ENCODE measurements at places on chromosomes 6 and 20.

GRCh38 chr6:154441995-154442310 is 68.5 kb downstream of the CNKSR3 start:
- DNase-seq = no peak

DNA sequence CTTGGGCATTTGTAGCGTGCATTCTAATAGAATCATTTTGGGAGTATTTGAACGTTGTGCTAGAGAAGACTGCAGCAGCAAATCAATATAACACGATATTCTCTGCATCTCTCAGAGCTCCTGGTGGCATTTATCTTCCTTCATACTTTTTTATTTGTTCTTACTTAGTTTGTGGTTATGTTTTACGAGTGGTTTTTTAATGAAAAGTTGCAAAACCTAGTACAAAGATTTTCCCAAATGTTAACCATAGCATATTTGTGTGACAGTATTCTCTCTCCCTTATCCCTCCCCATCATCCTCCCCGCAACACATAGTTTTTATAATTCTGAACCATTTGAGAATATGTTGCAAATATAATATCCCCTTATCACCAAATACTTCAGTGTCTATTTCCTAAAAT is 50.4 kb downstream of the JARID2 start:
- DNase-seq = no peak

GRCh38 chr6:157556144-157556645 is 175.2 kb downstream of the ZDHHC14 start:
- no peak for DNase-seq

DNA sequence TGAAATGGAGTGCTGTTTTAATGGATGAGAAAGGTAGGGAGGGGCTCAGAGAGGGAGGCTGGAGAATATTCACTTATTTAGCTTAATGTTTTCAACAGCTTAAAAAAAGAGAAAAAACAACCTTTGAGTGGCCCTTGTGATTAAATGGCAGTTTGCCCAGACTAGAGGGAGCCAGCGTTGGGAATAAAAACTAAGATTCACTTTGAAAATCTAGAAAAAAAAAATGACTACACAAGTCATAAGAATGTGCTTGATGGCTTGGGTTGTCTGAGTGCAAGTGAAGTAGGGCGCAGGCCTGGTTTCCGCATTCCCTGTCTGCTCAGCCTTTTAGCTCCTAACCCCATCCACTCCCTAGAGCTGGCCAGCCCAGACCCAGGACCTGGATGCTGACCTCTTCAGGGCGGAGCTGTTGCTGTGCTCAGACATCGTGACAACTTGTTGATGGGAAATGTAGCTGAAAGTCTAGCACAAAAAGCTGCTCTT is 28.9 kb downstream of the UTRN start:
- DNase-seq = no peak

GRCh38 chr6:168212362-168212761 is 107.2 kb downstream of the DACT2 start:
- no peak for DNase-seq

- DNase-seq = peak; percentile 38
Measured at GRCh38 chr6:88780714-88781389, 182.6 kb downstream of the RNGTT start.

All from nephron progenitor cell (in vitro differentiated cells).